ENCODE measurements at places on chromosomes 13 and 19. TPM values are rescaled to one million over a fixed set of nuclear protein-coding genes. Genes with fewer than 3 reads are reported as not detected.

- DNase-seq = no peak
Measured at GRCh38 chr19:47615714-47616113, 6.8 kb downstream of the BICRA start.

The DBP gene
- total RNA-seq = 67.0 TPM

DNA sequence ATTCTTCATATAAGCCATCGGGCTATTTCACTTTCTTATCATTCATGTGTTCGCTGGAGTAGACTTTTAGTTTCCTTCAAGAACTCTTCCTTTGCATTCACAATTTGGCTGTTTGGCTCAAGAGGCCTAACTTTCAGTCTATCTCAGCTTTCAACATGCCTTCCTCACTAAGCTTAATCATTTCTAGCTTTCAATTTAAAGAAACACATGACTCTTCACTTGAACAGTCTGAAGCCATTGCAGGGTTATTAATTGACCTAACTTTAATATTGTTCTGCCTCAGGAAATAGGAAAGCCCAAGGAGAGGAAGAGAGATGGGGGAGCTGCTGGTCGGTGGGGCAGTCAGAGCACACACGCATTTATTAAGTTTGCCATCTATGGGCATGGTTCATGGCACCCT is 158.1 kb downstream of the SUCLA2 start:
- no peak for DNase-seq

GRCh38 chr19:49229416-49229815 is 71.8 kb downstream of the TRPM4 start:
- no peak for DNase-seq

The ZNF177 gene
- total RNA-seq = 7.1 TPM
